Stimulated activated CD4-positive, alpha-beta T cell treated with anti-CD3 and anti-CD28 coated beads, Interleukin-1b, Interleukin-23, amount 100 ng/mL, for 1 hour (primary cell): ENCODE measurements at places on chromosomes 7 and 10.

- no peak for DNase-seq
Measured at GRCh38 chr7:31056775-31057346, 4.8 kb downstream of the ADCYAP1R1 start.

DNA sequence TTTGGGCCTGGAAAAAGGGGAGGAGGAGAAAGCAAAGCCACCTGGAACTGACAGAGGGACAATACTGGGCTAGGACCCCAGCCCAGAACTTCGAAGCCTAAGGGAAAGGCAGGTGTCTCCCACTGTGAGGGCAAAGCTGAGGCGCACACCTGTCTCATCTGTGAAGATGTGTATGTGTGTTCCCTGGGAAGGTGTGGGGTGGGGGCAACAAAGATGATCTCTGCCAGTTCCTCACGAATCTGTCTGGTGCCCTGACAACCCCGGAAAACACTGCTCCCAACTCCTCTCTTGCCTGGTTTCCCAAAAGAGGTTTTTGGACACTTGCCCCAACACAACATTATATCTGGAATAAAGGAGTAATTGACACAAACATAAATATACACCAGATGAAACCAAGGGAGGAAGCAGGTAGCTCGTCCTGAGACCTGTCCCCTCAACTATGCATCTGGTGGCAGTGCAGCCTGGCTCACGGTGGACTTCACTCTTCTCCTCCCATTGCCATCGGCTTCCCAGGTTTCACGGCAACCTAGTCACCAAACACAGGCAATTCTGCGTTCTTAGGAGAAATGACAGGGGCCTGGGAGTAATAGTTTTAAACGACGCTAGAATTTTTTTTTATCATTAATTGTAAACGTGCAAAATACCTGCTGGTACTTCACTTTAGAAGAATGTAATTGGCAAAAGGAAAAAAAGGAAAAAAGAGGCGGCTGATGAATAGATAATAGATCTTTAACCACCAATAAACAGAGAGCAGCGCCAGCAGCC, 1.7 kb upstream of the EMX2 start:
- DNase-seq: no peak

DNA sequence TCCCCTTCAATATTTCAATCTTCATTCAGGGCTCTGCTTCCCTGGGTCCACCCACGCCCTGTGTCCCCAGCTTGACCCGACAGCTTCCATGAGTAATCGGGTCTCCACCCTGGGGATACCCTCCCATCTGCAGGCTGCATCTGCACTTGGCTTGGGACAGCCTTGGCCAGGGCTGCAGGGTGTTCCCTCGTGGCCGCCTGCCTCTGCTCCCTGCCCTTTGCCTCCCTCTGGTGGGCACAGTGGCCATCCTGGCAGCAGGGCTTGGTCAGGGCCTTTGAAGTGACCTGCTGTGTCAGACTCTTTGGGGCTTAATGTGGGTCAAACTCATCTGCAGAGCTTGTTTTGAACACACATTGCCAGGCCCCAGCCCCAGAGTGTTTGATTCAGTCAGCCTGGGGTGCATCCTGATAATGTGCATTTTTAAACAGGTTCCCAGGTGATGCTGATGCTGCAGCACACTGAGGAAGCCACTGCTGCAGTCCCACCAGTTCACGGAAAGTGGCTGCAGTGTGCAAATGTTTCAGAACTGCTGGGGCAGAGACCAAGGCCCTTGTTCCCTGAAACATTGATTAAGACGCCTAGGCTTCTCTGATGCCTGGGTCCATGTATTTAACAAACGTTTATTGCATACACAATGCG, 80.7 kb upstream of the SEC61G start:
- no peak for DNase-seq

DNA sequence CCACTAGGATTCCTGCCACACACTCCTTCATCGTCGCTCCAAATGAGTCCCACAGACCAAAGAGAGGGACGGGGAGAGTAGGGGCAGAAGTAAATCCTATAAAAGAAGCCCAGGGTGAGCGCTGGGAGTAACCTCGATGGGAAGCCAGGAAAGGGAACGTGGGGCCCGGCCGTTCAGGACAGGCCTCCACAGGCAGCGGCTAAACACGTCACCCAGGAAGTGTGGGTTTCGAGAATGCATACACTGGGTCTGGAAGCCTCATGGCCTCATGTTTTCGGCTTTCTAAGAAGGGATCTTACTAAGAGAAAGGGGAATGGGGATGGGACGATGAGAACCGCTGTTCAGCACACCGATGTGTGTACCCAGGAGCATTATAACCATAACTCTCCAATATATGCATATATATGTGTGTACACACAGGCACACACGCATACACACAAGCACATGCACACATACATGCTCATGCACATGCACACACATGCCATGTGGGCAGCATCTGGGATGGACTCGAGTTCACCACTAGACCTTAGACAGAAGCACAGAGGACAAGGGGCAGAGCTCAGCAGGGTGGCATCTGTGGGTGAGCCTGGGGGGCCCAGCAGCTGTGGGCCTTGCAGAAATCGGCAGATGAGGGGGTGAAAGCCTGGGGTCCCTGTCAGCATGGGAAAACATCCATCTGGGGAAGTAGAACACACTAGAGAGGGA, 14.8 kb upstream of the CNPY1 start:
- no peak for DNase-seq

GRCh38 chr10:124532788-124533187, 71.2 kb downstream of the LHPP start:
- no peak for DNase-seq

DNA sequence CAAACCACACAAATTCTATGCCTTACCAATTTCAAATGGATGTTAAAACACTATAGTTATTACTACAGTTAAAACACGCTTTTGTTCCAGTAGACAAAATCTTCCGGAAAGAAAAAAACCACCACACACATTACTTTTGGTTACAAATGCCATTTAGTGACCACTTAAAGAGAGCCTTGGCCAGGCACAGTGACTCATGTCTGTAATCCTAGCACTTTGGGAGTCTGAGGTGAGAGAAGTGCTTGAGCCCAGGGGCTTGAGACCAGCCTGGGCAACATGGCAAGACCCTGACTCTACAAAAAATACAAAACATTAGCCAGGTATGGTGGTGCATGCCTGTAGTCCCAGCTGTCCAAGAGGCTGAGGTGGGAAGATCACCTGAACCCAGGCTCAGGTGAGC, 7.2 kb downstream of the TNPO3 start:
- no peak for DNase-seq

DNA sequence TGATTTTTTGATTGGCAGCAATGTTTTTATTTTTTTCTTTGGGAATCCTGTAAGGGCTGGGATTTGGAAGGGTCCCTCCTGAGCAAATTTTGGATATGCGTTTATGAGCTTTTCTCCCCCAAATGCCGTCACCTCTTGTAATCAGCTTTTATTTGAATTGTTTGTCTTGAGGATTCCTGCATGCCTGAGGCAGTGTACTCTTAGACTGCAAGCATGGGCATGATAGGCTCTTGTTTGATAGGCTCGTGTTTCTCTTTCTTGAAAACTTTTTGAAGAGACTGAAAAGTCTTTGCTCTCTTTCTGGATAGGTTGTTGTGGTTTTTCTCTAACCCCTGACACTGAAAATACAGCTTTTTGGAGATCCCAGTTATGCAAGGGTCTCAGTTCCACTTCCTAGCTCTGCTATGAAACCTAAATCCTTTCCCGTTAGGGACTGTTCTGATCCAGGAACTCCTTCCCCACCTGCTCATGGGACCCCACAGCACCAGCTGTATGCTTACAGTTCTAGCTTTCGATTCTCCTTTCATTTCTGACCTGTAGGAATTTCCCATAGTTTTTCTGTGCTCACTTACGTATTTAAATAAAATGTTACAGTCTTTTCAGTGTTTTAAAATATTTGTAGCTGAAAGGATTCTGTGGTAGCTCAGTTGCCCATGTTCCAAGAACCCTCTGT, 17.2 kb downstream of the TSPAN13 start:
- no peak for DNase-seq
